NAMALWA (cell line): ENCODE measurements at places on chromosomes 5 and 9.

DNA sequence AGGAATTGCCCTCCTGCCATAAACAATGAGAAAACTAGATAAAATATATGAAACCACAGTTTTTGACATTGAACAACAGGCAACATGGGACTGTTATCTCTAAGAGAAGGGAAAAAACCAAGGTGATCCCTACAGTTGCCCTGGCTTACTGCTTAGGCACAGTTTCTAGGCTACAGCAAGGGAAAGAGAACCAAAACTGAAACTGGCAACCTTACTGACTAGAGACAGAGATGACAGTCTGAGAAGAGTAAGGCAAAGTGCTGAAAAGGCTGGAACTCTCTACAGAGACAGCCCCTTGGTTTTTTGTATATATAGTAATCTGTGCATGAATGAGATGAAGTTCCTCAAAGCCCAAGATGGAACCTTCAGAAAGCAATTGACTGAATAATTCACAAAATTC, 36.2 kb upstream of the REEP2 start:
- DNase-seq = no peak

GRCh38 chr5:86716121-86716520, 98.4 kb downstream of the COX7C start:
- no peak for DNase-seq

- no peak for DNase-seq
Measured at GRCh38 chr9:706606-707459, 134.7 kb upstream of the DMRT1 start.

DNA sequence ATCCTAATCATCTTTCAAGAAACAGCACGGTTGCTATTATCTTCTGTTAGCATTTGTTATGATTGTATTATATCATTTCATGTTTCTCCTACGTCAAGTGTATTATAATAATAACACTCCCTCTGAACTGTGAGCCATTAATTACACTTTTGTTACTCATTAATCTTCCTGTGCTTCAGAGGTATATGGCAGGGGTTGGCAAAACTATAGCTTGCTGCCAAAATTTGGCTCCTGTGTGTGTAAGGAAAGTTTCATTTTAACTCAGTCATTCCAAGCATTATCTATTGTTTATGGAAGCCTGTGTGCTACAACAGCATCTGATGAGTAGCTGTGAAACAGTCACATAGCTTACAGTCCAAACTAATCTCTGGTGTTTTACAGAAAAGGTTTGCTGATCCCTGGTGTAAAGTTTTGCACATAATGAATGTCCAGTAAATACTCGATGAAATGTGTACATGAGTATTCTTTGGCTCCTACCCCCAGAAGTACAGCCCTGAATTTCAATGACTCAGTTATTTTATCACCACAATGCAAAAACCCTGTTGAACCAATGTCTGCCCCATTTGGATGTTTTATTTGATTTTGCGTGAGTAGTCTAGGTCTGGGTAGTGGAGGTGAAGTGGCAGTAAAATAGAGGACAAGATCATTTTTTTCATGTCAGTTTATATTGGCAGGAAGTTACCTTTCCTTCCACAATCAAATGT, 648.2 kb downstream of the MAT2B start:
- DNase-seq = no peak

- no peak for DNase-seq
Measured at GRCh38 chr9:129549139-129549538, 71.8 kb downstream of the C9orf50 start.

DNA sequence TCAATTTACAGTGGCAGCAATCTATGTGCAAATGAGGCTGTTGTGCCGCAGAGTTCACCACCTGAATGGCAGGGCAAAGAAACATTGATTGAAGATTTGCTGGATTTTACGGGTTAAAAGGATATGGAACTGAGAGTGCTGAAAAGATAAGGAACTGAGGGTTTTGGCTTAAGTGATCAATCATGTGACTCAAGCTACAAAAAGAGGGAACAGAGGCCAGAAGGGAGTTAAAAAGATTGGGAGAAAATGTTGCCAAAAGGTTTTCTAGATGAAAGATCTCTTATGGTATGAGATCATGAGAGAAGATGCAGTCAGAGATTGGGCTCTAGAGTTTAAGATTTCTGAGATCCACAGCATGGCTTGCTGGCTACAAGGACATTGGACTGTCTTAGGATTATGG, 7.9 kb upstream of the RIMOC1 start:
- no peak for DNase-seq

GRCh38 chr5:62155988-62156387, 150.0 kb upstream of the KIF2A start:
- no peak for DNase-seq

GRCh38 chr5:80466669-80467485, 21.0 kb upstream of the FAM151B start:
- DNase-seq = no peak

DNA sequence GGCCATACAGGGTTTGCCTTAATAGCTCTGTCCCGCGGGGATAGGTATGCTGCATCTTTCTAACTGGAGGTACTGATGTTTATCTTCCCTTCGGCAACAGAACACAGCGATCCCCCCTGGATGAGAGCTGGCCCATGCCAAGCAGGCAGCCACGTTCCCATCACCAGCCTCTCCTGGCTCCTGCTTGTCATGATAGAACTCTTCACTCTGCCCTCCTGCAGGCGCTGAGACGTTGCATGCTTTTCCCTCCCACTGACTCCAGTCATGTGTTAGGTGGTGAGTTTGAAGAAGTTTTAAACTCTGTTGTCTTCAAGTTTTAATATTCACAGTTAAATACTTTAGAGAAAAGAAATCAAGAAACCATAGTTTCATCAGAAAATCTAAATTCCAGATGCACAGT, 60.0 kb downstream of the MED27 start:
- DNase-seq = no peak

DNA sequence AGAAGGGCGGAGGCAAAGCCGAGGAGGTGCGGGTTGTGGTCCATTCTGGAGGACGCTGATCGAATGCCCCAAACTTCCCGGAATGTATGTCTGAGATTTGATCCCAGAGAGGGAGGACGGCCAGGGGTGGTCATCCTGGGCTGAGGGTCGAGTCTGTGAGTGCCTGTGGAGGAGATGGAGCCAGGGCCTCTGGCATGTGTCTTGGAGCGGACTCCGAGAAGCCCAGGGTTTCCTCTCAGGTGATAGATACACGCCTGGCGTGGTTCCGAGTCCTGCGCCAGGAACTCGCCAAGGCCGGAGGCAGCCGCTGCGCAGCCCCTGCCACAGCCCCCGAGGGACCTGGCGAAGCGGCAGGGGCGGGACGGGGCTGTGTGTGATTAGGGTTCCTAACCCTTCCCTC, 363 bp downstream of the ZNF454 start:
- no peak for DNase-seq

DNA sequence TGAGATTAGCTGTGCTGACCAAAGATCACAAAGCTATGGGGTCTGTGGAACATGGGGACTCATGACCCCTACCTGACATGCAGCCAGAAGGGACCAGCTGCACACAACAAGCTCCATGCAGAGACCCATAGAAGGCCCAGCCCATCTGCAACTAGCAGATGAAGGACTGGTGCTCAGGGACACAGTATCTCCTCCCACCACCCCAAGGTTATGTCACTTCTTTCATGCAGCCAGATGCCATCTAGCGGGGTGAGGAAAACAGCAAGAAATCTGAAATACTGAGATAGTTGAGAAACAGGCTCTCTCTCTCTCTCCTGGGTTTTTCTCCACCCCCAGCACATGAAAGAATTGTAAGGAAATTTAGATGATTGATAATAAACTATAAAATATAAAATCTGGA, 161.3 kb upstream of the DAPK1 start:
- DNase-seq = peak; percentile 25

- DNase-seq = no peak
Measured at GRCh38 chr5:58447226-58447625, 12.7 kb downstream of the PLK2 start.

DNA sequence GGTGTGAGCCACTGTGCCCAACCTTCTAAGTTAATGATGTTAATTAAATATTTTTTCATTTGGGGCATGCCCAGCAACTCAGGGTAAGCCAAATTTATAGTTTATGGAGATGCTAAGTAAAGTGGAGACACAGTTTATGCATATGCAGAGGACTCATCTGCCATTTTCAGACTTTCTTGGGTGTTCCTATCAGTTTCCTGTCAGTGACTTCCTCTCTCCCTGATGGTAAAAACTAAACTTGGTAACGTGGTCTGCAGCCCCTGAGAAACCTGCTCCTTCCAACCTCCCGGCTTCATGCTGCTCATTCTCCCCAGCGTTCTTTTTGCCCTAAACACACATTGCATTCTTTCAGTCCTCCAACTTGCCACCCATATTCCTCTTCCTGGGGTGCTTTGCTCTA, 48.4 kb upstream of the TUT7 start:
- no peak for DNase-seq

- DNase-seq = no peak
Measured at GRCh38 chr9:70539526-70539925, 125.1 kb upstream of the KLF9 start.

DNA sequence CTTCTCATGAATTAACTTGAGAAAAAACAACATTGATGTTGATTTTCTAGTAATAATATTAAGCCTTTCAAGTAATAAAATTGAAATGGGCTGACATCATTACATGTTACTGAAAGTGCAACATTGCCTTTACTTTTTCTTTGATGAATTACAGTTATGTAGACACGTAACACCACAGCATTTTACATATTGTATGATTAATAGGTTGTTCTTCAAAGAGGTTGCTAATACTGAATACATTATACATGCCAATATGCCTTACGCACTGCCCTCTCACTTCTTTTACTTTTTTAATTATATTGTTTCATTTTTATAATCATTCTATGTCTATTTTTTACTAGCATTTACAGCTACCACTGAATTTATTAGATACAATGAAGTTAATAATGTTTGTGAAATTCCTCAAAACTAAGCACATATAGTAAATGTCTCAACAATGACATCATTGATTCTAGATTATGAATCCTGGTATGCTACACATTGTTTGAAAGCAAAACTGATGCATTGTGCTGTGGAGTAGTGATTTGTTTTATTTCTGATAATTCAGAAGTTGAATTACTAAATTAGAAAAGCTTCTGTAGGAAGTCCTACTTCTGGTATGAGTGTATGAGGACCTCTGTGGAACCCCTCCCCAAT, 464.4 kb upstream of the IZUMO3 start:
- DNase-seq = no peak

- DNase-seq = no peak
Measured at GRCh38 chr5:149447373-149448367, 68.6 kb upstream of the IL17B start.

DNA sequence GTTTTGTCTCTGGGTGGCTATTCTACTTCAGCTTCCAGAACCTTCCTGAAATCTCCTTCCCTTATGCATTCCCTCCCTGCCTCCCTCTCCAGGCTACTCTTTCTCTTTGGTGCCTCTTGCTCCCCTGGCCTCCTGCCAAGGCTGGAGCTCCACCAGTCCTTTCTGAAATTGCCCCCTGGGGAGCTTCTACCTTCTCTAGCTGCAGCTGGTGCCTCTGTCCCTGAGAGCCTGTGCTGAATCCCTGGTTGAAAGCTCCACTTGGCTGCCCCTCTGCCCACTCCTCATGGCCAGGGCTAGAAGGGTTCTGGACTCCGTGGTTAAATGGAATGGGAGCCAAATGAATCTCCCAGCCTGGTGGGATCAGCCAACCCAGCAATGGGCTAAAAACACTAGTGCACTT, 80.1 kb downstream of the COL15A1 start:
- DNase-seq = peak; percentile 40

GRCh38 chr5:1253456-1254105, 28.4 kb downstream of the SLC6A18 start:
- DNase-seq = no peak

DNA sequence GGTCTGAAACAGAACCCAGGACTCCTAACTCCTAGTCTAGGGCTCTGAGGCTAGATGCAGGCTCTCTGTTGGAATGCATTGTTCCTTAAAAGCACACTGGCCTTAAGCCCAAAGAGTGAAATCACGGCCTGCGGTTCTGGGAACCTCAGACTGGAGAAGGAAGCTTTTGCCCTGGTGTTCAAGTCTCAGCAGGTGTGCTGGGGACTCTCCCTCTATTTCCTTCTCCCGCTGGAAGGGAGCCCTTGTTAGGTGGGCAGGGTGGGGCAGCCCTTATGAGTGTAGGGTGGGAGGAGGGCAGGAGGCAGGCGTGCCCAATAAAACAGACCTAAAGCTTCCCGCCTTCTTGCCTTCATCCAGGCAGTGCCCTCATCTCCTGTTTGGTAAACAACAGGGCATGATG, 1.8 kb upstream of the PPARGC1B start:
- DNase-seq = no peak

DNA sequence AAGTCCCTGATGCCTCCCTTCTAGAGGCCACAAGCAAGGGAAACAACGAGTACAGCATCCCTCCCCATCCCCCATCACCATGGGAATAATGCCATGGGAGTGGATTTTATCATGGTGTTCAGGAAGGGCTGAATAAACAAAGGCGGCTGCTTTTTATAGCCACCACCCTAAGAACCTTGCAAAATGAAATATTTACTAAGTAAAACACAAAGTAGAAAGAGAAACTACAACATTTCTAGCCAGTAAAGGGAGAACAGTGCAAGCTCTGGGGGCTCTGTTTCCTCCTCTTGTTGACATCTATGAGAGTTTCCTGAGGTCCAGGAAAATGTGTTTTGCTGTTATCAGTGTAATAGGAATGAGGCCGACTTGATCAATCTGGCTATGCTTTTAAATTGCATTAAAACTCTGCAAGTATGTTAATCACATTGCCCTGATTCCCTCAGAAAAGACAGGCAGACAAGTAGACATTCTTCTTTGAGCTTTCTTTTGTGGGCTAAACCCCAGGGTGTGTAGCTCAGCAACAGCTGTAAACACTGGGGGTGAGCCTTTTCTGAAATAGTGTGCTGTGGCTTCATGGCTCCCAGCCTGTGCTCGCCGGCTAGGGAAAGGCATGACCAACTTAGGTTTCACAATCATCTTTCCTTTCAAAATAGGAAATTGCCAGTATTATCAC, 31.1 kb downstream of the SV2C start:
- DNase-seq = no peak

GRCh38 chr5:171192111-171192510, 116.9 kb upstream of the TLX3 start:
- DNase-seq = no peak

DNA sequence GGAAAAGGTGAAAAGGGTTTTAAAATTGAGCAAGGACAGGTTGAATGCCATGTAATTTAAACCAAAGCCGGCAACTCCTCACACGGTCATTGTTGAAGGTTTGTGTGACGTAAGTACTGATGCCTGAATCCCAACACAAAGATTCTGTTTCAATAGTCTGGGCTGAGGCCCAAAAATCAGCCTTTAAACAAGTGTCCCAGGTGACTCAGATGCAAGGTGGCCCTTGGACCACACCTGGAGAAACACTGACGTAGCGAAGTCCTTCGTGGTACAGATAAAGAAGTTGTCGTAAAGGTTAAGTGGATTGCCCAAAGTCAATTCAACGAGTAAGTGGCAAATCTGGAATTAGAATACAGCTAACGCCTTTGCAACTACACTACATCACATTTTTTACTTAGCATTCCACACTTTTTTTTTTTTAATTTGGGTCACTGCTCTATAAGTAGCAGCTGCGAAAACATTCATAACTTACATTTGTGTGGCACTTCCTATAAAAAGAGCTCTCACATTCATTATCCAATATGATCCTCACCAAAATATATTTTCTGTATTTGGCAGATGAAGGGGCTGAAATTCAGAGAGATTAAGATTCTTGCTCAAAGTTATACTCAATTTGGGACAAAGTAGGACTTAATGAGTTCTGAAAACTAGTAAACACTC, 111.3 kb downstream of the LPAR1 start:
- DNase-seq = no peak
